ENCODE measurements at places on chromosomes 11 and 22. TPM values are rescaled to one million over a fixed set of nuclear protein-coding genes. Genes with fewer than 3 reads are reported as not detected.

The IGLL1 gene
- not detected for total RNA-seq

The NXPE4 gene
- not detected for total RNA-seq

The UBASH3B gene
- 64.7 TPM for total RNA-seq

The UBTFL1 gene
- total RNA-seq = not detected

The FAM180B gene
- 0.53 TPM for total RNA-seq

The ASCL3 gene
- total RNA-seq = not detected

The PKP3 gene
- 23.1 TPM for total RNA-seq

The OR51B6 gene
- total RNA-seq = not detected

The XNDC1N gene
- 9.1 TPM for total RNA-seq

The OR56A1 gene
- not detected for total RNA-seq

The MUC2 gene
- not detected for total RNA-seq

The ASCL2 gene
- 1.7 TPM for total RNA-seq

The GRM5 gene
- total RNA-seq = 0.21 TPM

The CALCB gene
- total RNA-seq = not detected

The NAALADL1 gene
- 12.2 TPM for total RNA-seq

GRCh38 chr11:15327786-15328231 lies 213.1 kb downstream of the INSC start:
- DNase-seq = peak; percentile 52

DNA sequence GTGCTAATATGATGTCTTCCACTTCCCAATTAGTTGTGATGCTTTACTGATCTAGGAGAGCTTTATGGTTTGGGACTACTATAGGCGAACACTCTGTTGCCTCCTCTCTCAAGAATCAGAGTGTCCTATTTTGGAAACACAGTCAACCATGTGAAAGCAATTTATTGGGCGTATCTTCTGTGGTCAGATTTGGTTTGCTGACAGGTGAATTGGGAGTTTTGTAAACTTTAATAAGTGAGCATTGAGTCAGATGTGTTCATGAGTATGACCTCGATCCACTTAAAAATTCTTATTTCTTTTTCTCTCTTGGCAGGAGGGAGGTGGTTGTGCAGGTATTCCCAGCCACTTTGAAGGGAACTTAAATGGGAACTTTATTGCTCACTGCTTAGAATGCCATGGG lies 4.4 kb downstream of the CAT start:
- DNase-seq = no peak

DNA sequence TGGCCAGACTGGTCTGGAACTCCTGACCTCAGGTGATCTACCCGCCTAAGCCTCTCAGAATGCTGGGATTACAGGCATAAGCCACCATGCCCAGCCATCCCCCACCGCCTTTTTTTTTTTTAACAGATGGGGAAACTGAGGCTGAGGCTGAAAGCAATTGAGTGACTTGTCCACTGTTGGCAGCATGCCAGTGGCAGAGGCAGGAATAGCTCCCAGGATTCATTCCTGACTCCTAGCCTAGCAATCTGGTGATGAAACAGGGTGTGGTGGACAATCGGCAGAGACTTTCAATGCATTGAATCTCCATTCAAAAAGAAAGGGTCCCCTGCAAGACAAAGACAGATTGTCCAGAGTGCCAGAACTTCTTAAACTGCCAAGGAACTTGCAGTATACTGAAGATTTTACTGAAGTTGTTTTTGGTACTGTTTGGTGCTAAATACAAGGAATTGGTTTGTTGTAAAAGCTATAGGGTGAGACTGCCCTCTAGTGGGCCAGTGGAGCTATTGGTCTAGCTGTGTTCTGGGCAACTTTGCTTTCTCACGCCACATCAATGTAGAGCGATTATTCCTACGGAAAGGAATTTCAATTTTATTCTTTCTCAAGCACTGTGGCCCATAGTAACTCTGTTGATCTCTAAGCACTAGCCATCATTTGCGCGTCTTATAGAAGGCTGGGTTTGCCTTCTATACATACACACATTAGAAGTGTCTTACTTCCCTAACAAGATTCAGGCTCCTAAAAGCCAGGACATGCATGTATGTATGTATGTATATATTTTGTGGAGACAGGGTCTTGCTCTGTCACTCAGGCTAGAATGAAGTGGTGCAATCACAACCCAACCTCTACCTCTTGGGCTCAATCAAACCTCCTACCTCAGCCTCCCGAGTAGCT lies 21.0 kb downstream of the C22orf31 start:
- DNase-seq = no peak

- DNase-seq = no peak
Observed at GRCh38 chr22:27311698-27312550, 489.6 kb downstream of the MN1 start.

- no peak for DNase-seq
Observed at GRCh38 chr11:81342966-81343365, 1390.7 kb downstream of the FAM181B start.

GRCh38 chr22:27795053-27795452 lies 6.5 kb downstream of the MN1 start:
- DNase-seq = no peak

DNA sequence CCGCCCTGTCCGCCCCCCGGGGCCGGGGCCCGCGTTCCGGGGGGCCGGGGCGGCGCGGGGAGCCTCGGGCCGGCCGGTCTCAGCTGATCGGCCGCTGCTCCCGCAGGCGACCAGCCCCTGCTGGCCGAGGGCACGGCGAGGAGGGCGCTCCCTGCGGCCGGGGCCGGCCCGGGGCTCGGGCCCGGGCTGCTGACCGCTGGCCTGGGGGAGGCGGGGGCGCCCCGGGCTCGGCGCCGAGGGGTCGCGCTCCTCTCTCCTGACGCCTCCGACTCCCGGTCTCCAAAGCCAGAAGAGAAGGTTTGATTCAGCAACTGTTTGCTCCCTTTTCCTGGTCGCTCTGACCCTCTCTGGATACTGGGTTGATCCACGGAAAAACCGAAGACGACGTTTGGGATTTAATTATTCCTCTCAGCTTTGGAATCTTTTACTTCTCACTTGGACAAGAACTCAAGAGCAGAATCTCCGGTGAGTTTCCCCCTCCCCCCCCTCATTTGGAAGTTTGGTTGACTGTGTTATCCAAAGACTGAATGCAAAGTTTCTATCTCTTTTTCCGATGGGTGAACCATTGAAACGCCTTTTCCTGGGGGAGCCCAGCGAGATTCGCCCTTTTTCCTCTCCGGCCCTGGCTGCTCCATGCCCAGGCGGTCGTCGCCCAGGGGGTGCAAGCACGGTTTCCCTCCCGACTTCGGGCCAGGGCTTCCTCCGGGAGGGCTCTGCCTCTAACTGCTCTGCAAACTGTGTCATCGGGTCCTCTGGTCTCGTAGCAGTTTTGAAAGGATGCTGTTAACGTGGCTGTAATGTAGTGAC lies 725 bp downstream of the KDM2A start:
- DNase-seq = peak; percentile 52

DNA sequence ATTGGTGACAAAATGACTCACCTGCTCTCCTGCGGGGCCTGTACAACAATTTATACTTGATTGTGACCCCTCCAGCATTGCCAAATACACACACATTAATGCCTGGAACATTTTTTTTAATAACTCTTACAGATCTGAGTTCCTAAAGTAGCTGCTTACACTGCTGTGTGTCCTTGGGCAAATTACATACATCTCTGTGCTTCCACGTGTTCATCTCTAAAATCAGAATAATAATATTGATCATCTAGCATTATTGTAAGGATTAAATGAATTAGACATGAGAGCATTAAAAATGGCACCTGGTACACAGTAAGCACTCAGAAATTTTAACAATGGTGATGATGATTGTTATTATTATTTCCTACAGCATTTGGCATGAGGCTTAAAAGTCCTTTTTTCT lies 21.5 kb upstream of the WT1 start:
- no peak for DNase-seq

GRCh38 chr11:113401718-113402117 lies 14.1 kb downstream of the ANKK1 start:
- DNase-seq = peak; percentile 80

DNA sequence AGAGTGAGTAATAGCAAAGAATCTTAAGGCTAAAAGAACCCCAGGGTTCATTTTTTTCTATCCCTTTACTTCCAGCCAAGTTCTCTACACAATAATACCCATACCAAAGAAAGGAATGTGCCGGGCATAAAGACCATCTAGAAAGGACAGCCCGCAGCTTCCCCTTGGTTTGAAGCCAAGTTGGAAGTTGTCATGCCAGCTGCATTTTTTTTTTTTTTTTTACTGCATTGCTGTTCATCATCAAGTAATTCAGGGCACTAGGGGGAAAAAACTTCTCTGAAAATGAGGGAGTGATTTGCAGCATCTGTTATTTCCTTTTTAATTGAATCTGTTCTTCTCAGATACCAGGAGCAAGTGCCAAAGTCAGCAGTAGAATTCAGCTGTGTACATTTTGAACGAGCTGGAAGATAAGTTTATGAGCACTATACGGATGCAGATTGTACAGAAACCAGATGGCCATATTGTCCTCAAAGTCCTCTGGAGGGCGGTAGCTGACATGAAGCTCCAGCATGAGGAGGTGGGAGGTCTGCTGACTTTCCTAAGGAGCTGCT lies 56.4 kb downstream of the UBASH3B start:
- no peak for DNase-seq

DNA sequence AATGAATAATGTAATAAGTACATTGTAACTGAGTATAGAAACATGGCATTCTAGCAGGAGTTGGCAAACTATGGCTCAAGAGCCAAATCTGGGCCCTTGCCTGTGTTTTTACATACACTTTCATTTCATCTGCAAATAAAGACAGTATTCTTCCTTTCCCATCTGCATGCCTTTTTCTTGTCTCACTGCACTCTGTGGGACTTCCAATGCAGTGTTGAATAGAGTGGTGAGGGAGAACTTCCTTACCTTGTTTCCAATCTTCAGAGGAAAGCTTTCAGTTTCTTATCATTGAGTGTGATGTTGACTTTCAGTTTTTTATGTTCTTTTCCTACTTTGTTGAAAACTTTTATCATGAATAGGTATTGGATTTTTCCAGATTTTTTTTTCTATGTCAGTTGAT lies 82.1 kb downstream of the USP47 start:
- no peak for DNase-seq

DNA sequence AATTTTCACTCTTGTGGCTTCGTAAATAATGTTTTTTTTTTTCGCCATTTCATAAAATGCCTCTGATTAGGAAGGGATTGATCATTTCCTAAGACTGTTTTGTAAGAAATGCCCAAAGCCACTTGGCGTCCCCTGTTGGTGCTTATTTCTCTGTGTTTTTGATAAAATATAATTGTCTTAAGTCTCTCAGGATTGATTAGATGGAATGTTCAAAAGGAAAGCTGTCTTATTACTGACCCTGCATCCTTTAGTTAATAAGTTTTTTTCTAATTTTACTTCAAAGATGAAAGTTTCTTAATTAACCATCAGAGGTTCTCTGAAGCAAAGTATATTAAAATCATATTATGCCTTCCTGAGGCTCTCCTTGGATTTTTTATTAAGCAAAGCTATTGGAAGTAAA lies 624.3 kb upstream of the TENM4 start:
- DNase-seq = no peak

GRCh38 chr22:23184764-23185113 lies 4.4 kb downstream of the BCR start:
- no peak for DNase-seq

- no peak for DNase-seq
Observed at GRCh38 chr11:14334893-14335292, 24.1 kb downstream of the RRAS2 start.

DNA sequence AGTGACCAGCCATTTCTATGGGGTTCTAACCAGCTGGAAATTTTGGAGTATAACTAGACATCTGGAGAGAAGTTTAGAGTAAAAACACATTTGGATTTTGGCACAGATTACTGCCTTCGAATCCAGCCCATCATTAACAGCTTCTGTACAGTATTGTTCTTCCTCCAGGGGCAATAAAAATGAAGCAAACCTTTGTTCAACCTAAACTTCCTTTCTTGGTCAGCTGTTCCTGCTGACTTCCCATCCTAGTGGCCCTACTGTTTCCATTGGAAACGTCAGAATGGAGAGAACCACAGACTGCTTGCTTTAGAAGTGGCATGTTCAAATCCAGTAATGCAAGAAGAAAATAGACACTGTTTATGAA lies 203.7 kb upstream of the MTMR2 start:
- DNase-seq = no peak

- no peak for DNase-seq
Observed at GRCh38 chr11:132712466-132712865, 819.8 kb downstream of the OPCML start.

- no peak for DNase-seq
Observed at GRCh38 chr22:34797826-34798225, 268.1 kb upstream of the ISX start.

DNA sequence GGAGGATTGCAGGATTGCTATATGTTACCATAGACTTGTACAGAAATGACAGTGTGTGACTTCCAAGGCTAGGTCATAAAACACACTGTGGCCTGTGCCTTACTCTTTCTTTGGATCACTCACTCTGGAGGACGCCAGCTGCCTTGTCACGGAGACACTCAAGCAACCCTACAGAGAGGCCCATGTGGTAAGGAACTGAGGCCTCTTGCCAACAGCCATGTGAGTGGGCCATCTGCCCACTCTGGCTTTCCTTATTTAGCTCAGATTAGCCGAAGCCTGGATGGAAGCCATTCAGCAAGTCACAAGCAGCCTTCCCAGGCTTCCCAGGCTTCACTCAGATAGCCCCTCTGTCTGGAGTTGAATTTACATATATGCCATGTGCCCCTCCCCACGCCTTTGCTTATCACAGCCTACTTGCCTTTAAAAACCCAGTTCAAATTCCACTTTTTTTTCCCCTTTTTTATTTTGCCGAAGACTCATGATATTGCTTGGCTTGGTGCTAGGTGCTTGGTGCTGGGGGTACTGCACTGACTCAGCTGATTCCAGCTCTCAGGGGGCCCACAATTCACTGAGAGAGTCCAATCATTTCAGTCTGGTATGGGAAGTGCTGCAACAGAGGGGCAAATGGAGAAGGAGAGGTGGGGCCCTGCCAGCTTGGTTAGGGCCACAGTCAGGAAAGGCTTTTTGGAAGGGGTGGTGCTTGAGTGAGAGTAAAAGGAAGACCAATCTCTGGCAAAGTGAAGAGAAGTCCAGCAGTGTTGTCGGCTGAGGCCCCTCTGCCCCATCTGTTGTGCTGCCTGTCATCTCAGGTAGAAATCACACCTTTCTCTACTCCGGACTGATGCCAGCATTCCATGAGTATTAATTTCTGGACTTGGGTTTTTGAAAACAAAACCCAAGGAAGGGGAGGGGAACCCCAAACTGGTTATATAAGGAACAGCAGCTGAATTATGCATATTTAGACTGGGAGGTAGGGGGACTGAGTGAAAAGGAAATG lies 14.5 kb upstream of the P4HA3 start:
- peak; percentile 74 for DNase-seq

- no peak for DNase-seq
Observed at GRCh38 chr22:26891429-26891828, 234.0 kb downstream of the MIAT start.

- no peak for DNase-seq
Observed at GRCh38 chr22:49803737-49804375, 23.8 kb downstream of the BRD1 start.

GRCh38 chr11:20046416-20046815 lies 113.9 kb downstream of the DBX1 start:
- no peak for DNase-seq

DNA sequence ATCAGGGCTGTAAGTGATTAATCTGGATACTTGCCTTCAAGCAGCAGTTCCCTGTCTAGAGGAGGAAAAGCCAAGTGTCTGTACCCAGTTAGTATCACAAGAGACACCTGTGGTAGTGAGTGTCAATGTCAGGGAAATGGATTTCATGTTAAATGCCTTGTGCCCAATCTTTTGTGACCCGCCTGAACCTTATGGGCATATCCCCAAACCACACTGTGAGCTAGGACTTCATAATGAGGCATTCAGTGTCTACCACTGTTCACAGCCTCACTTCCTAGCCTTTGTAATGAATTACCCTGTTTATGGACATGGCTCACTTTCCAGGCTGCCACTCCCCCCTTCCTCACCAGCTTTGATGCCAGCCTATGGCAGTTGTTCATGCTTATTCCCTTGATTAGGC lies 125.1 kb downstream of the TRIM44 start:
- no peak for DNase-seq

Data from lower lobe of right lung (tissue), 2 donors.